Uterus (tissue), 4 donors: ENCODE measurements at places on chromosomes 12 and 14.

GRCh38 chr14:77520555-77520954 lies 21.9 kb upstream of the ISM2 start:
- H3K4me1 ChIP-seq, result no peaks in the 10 kb centered on the region
- no peaks in the 10 kb centered on the region for H3K36me3 ChIP-seq
- H3K4me3 ChIP-seq, result no peak overlapping the region
- no peak for DNase-seq
- no peak overlapping the region for H3K27ac ChIP-seq

DNA sequence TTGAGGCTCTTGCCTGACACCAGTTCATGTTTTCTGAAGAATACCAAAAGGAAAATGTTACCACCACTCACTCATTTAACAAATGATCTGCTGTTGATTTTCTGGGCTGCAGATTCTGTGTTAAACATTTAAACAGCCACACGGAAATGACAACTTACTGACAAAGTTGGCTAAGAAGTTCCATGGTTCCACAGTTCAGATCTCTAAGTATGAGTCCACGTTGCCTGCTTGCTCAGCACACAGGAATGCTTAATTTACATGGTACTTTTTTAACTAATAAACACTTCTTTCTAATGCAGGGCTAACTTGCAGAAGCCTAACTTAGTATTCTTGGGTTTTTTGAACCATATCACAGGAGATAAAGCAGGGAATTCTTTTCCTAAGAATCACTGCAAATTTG lies 34.7 kb downstream of the PTGER2 start:
- peaks cover 11% of the 10 kb centered on the region for H3K4me1 ChIP-seq
- no peak overlapping the region for H3K4me3 ChIP-seq
- no peak for DNase-seq
- no peak overlapping the region for H3K27ac ChIP-seq

GRCh38 chr14:24361326-24361725 lies 6.7 kb upstream of the NFATC4 start:
- DNase-seq, result no peak
- no peaks in the 10 kb centered on the region for H3K4me1 ChIP-seq
- no peaks in the 10 kb centered on the region for H3K36me3 ChIP-seq
- no peak overlapping the region for H3K4me3 ChIP-seq
- H3K27ac ChIP-seq, result no peak overlapping the region
- H3K27me3 ChIP-seq, result no peaks in the 10 kb centered on the region

GRCh38 chr14:44420226-44420625 lies 86.9 kb downstream of the FSCB start:
- no peaks in the 10 kb centered on the region for H3K36me3 ChIP-seq
- H3K27ac ChIP-seq, result no peak overlapping the region
- H3K27me3 ChIP-seq, result no peaks in the 10 kb centered on the region
- no peak overlapping the region for H3K4me3 ChIP-seq

- H3K36me3 ChIP-seq, result no peaks in the 10 kb centered on the region
- H3K27me3 ChIP-seq, result no peaks in the 10 kb centered on the region
- no peak for DNase-seq
- no peak overlapping the region for H3K4me3 ChIP-seq
- H3K27ac ChIP-seq, result no peak overlapping the region
- H3K4me1 ChIP-seq, result no peaks in the 10 kb centered on the region
These were observed 34.7 kb downstream of the CYP46A1 start for GRCh38 chr14:99718811-99719192.

- DNase-seq, result no peak
- H3K27me3 ChIP-seq, result no peaks in the 10 kb centered on the region
- no peaks in the 10 kb centered on the region for H3K4me1 ChIP-seq
- H3K27ac ChIP-seq, result no peak overlapping the region
- no peak overlapping the region for H3K4me3 ChIP-seq
These were observed 9.6 kb upstream of the TEP1 start for GRCh38 chr14:20422886-20423285.

GRCh38 chr14:90867501-90867900 lies 51.3 kb upstream of the TTC7B start:
- no peaks in the 10 kb centered on the region for H3K36me3 ChIP-seq
- H3K4me3 ChIP-seq, result no peak overlapping the region
- H3K27me3 ChIP-seq, result no peaks in the 10 kb centered on the region
- no peak for DNase-seq

GRCh38 chr12:132740652-132741051 lies 21.0 kb downstream of the ANKLE2 start:
- no peak overlapping the region for H3K27ac ChIP-seq
- no peaks in the 10 kb centered on the region for H3K27me3 ChIP-seq
- no peak overlapping the region for H3K4me3 ChIP-seq
- no peaks in the 10 kb centered on the region for H3K36me3 ChIP-seq
- no peaks in the 10 kb centered on the region for H3K4me1 ChIP-seq
- no peak for DNase-seq

DNA sequence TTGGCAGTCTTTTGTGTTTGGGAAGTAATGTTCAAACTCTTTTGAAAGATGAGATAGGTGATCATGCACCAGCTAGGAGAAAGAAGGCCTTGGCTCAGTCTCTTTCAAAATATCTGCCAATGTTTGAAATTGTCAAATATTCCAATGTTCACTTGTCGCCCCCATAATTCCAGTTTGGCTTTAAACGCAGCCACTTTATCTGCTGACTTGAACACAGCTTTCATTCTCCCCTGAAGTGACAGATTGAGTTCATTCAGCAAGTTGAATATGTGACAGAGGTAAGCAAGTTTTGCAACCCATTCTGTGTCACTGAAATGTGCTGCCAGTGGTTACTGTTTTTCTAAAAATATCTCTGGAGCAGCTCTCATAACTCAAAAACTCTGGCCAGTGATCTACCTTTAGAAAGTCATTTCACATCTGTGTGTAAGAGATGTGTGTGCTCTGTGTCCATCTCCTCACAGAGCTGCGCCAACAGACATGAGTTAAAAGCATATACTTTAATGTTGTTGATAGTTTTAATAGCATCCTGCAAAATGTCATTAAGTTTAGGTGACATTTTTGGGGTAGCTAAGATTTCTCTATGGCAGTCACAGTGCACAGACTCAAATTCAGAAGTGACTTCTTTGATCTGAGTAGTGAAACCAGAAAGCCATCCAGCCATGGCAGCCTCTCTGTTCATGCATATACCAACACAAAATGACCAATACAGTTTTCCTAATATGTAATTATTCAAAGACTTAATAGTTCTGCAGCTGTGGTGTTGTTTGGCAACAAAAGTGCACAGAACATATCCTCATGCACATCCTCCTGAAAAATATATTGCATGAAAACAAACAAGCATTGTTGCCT lies 614.3 kb upstream of the MIS18BP1 start:
- H3K4me3 ChIP-seq, result no peak overlapping the region
- H3K36me3 ChIP-seq, result no peaks in the 10 kb centered on the region
- H3K27ac ChIP-seq, result no peak overlapping the region
- no peaks in the 10 kb centered on the region for H3K27me3 ChIP-seq
- no peaks in the 10 kb centered on the region for H3K4me1 ChIP-seq

GRCh38 chr14:60532442-60532841 lies 23.5 kb downstream of the SIX6 start:
- no peak for DNase-seq
- no peaks in the 10 kb centered on the region for H3K36me3 ChIP-seq

- H3K4me3 ChIP-seq, result no peak overlapping the region
- DNase-seq, result no peak
- H3K27ac ChIP-seq, result no peak overlapping the region
These were observed 116.8 kb downstream of the GLT1D1 start for GRCh38 chr12:128970110-128970509.
